Progenitor cell of endocrine pancreas (in vitro differentiated cells): ENCODE measurements at places on chromosomes 5 and 9. TPM values are rescaled to one million over a fixed set of nuclear protein-coding genes. Genes with fewer than 3 reads are reported as not detected.

The FBXO10 gene
- total RNA-seq: 22.0 TPM in 2 replicates

The FAXDC2 gene
- 14.8 and 15.8 TPM in 2 replicates for total RNA-seq

The IGFBPL1 gene
- total RNA-seq: 4.7 and 5.1 TPM in 2 replicates

The TMEFF1 gene
- 69.1 and 78.1 TPM in 2 replicates for total RNA-seq

The MYOT gene
- total RNA-seq: not detected in 2 replicates

GRCh38 chr5:154829589-154830218 is 20.7 kb downstream of the FAXDC2 start:
- no peak overlapping the region for H3K27ac ChIP-seq
- peaks cover 13% of the 10 kb centered on the region for H3K36me3 ChIP-seq
- peaks cover 2% of the 10 kb centered on the region for H3K4me1 ChIP-seq
- no peak for DNase-seq
- no peaks in the 10 kb centered on the region for H3K27me3 ChIP-seq

DNA sequence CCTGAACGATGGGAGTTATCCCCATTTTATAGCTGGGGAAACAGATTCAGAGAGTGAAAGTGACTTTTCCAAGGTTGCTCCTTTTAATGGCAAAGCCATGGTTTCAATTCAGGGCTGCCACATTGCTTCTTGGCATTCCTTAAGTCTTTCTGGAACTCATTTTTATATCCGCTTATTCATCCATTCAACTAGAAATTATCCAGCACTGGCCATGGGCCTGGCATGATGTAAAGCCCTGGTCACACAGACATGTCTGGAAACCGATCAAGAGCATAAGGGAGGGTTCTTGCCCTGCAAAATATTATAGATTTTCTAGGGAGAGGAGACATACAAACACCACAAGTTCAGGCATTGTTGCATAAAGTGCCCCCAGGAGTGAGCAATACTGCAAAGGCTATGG is 43.0 kb upstream of the COL15A1 start:
- H3K4me3 ChIP-seq: no peak overlapping the region
- H3K4me1 ChIP-seq: no peaks in the 10 kb centered on the region
- DNase-seq: no peak
- H3K27ac ChIP-seq: no peak overlapping the region
- H3K27me3 ChIP-seq: no peaks in the 10 kb centered on the region

DNA sequence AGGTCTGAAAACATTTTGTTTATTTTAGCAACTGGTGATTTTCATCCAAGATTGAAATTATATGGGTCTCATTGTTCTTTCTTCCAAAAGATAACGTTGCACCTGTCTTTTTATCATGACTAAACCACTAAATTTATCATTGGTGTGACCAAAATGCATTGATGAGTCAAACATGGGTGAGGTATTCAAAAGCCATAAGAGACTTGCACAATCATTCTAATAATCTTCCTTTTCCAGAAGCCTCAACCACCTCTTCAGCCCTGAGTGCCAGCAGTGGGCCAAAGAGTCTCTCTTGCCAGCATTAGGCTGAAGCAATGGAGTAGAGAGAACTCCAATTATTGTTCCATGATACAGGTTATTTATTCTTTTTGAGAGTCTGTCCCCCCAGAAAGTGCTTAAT is 198.9 kb downstream of the LURAP1L start:
- no peaks in the 10 kb centered on the region for H3K36me3 ChIP-seq
- peaks cover 2% of the 10 kb centered on the region for H3K4me1 ChIP-seq
- no peak for DNase-seq
- no peak overlapping the region for H3K4me3 ChIP-seq
- no peak overlapping the region for H3K27ac ChIP-seq
- H3K27me3 ChIP-seq: no peaks in the 10 kb centered on the region

- no peak for DNase-seq
- peaks cover 1% of the 10 kb centered on the region for H3K36me3 ChIP-seq
- peak overlapping the region; percentile 95 for H3K27ac ChIP-seq
- no peak overlapping the region for H3K4me3 ChIP-seq
Observed at GRCh38 chr5:151770383-151771258, 1.1 kb upstream of the G3BP1 start.

DNA sequence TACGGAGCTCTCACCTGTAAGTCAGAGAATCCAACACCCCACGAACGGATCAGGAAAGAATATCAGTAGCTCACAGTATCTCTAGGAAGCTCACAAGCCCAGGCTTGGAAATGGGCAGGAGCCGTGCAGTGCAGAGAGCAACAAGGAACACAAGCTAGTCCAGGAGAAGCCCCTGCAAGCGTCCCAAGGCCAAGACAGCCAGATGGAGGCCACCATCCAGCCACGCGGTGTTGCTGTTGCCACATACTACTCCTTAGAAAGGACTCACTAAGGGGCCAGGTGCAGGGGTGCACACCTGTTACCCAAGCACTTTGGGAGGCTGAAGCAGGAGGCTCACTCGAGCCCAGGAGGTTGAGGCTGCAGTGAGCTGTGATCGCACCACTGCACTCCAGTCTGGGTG is 15.4 kb upstream of the VAV2 start:
- H3K4me3 ChIP-seq: no peak overlapping the region
- no peak for DNase-seq
- no peak overlapping the region for H3K27ac ChIP-seq
- H3K4me1 ChIP-seq: no peaks in the 10 kb centered on the region
- H3K27me3 ChIP-seq: peaks cover 3% of the 10 kb centered on the region

- H3K4me1 ChIP-seq: peaks cover 8% of the 10 kb centered on the region
- no peak overlapping the region for H3K4me3 ChIP-seq
- no peak overlapping the region for H3K27ac ChIP-seq
- no peak for DNase-seq
- H3K27me3 ChIP-seq: peaks cover 3% of the 10 kb centered on the region
- no peaks in the 10 kb centered on the region for H3K36me3 ChIP-seq
Observed at GRCh38 chr9:110220809-110221208, 12.8 kb upstream of the C9orf152 start.

DNA sequence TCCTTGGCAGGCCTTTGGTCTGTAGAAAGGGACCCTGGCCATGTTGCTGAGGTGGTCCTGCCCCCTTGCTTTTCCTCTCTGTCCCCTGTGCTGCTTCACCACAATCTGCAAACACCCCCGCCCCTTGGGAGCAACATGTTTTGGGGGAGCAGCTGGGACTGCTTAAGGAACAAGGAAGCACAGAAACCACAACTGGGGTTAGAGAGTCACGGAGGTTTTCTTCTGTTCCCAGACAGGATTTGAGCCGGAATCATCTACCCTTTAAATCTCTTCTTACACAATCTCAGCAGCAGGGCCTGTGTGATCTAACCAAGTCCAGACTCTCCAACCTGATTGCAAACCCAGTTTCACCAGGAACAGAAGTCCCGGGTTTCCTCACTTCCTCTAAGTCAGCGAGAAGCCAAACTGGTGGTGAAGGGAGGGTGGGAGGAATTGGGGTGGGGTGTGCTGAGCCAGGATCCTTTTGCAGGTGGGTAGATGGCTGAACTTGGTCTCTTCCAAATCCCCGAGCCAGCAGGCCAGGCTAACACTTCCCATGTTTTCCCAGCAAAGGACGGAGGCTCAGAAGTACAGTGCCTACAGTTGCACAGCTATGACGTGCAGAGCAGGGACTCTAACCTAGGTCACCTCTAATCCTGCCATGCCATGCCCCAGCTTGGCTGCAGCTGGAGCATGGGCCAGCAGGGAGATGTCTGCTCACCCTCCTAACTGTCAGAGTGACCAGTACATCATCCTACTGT is 25.0 kb downstream of the SH3PXD2B start:
- no peaks in the 10 kb centered on the region for H3K27me3 ChIP-seq
- H3K27ac ChIP-seq: no peak overlapping the region
- H3K36me3 ChIP-seq: peaks cover 11% of the 10 kb centered on the region
- no peak for DNase-seq
- no peak overlapping the region for H3K4me3 ChIP-seq

DNA sequence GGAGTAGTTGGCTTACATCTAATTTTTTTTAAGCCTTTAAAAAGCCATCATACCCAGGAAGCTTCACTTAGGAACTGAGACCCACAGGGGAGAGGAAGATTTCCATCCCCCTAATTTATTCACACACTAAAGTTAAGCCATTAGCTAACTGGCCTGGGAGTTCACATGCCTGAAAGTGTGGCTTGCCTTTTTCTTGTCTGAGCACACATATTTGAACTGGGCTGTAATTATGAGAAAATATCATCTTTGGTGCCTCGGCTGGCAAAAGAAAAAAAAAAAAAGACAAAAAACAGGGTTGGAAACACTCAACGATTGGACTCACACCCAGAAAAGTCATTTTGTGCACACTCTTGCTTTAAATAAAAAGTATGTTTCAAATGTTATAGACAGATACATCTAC is 847.3 kb downstream of the MAT2B start:
- peaks cover 63% of the 10 kb centered on the region for H3K4me1 ChIP-seq
- DNase-seq: no peak
- no peaks in the 10 kb centered on the region for H3K27me3 ChIP-seq

DNA sequence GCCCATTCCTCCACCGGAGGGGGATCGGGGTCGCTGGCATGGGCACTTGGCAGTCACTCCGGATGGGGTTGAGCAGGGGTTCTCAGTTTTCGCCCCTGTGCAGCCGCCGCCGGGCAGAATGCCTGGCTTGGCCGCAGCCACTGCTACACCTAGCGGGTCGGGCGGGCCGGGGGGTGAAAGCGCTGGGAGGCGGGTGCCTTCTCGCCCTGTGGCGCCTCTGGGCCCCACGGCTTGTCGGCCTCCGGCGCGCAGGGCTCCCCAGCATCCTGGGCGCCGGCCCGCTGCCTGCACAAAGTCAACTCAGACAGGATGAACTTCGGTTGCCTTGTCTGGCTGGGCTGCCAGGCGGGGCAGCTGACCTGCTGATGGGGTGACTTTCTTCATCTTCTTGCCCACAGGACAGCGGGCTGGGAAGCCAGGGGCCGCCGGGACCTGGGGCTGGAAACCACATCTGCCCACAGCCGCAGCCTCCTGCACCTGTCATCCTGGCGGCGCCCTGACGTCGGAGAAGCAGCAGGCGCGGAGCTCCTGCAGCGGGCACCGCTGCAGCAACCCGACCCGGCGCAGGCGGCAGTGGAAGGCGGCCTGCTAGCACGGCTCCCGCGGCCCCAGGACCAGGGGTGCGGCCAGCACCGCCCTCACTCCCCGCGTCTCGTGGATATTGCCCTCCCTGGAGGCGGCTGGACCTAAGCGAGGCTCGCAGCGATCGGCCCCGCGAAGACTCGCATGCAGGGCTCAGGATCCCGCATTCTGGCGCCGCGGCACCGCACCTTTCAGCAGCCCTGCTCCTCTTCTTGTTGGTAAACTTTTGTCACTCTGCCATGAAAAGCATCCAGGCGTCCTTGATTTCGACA is 1.3 kb upstream of the ANKRD18A start:
- peak overlapping the region; percentile 87 for H3K4me3 ChIP-seq
- H3K36me3 ChIP-seq: peaks cover 6% of the 10 kb centered on the region
- peaks cover 4% of the 10 kb centered on the region for H3K4me1 ChIP-seq

- H3K27ac ChIP-seq: no peak overlapping the region
- H3K4me3 ChIP-seq: no peak overlapping the region
- H3K27me3 ChIP-seq: peaks cover 6% of the 10 kb centered on the region
- H3K4me1 ChIP-seq: peaks cover 20% of the 10 kb centered on the region
Observed at GRCh38 chr9:136724772-136725171, 12.4 kb downstream of the DIPK1B start.

- H3K4me3 ChIP-seq: no peak overlapping the region
- peaks cover 32% of the 10 kb centered on the region for H3K4me1 ChIP-seq
- no peak overlapping the region for H3K27ac ChIP-seq
- no peak for DNase-seq
- no peaks in the 10 kb centered on the region for H3K27me3 ChIP-seq
- H3K36me3 ChIP-seq: no peaks in the 10 kb centered on the region
Observed at GRCh38 chr9:16175461-16175860, 622.6 kb downstream of the CCDC171 start.

DNA sequence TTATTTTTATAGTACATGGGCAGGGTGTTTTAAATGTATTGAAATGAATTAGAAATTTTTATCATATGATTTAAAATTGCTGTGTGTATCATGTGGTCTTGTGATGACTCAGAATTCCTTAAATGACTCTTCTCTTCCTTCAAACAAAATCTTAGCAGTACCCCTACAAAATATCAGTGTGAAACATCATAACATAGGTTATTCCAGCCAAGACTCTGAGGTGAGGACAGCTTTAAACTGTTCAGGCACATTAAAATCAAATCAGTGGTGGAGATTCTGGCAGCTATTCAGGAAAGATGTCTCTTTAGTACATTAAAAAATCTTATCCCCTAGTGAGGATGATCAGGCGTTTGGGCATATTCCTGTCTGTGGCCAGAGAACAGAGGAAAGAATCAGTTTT is 174.0 kb downstream of the MAN2A1 start:
- no peak overlapping the region for H3K27ac ChIP-seq
- no peaks in the 10 kb centered on the region for H3K27me3 ChIP-seq
- H3K36me3 ChIP-seq: peaks cover 13% of the 10 kb centered on the region
- DNase-seq: no peak

- H3K36me3 ChIP-seq: no peaks in the 10 kb centered on the region
- no peak for DNase-seq
- no peak overlapping the region for H3K27ac ChIP-seq
- H3K27me3 ChIP-seq: no peaks in the 10 kb centered on the region
Observed at GRCh38 chr5:17325770-17326599, 108.6 kb downstream of the BASP1 start.
